Spleen (tissue), 13 donors: ENCODE measurements at places on chromosomes 5 and 9.

DNA sequence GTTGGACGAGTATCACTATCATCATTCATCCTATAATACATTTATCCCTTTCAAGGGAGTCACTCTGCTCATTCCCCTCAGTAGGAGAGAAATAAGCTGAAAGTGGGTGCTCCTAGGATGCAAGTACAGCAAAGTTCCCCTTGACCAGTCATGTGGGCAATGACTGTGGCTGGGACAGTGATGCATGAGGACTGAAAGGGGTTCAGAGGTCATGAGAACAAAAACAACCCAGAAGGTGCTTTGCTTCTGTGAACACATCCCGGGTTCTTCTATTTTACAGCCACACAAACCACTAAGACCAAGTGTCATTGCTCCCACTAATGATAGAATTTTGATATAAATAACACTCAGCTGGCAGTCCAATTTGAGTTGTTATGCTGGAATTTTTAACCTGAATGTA, 177.8 kb upstream of the ADCY2 start:
- DNase-seq: no peak

DNA sequence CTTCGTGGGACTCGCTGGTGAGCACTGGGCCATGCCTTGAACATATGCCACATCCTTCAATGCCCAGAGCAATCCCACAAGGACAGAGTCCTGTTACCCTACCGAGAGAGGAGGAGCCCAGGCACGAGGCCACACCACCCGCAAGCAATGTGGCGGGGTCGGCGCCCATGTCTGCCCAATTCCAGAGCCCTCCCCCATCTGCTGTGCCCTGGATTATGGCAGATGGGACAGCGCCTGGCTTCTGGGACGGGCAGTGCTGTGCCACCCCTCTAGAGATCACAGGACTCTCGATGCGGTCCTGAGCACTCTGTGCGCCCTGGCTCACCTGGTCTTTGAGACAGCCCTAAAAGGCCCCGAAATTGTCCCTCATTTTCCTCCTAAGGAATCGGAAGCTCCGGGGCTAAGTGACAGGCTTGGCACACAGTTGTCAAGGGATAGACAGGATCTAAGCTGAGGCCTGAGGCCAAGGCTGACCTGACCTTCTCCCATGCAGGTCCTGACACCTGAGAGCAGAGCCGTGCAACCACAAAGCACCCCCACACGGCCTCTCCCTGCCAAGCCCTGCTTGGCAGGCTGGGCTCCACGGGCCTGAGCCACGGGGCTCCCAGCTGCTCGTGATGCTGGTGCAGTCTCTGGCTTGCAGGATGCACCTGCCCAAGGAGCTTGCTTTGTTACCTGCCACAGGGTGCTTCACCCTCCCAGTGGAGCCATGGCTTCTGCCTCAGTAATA, 48.8 kb downstream of the PRRT1B start:
- DNase-seq: no peak

DNA sequence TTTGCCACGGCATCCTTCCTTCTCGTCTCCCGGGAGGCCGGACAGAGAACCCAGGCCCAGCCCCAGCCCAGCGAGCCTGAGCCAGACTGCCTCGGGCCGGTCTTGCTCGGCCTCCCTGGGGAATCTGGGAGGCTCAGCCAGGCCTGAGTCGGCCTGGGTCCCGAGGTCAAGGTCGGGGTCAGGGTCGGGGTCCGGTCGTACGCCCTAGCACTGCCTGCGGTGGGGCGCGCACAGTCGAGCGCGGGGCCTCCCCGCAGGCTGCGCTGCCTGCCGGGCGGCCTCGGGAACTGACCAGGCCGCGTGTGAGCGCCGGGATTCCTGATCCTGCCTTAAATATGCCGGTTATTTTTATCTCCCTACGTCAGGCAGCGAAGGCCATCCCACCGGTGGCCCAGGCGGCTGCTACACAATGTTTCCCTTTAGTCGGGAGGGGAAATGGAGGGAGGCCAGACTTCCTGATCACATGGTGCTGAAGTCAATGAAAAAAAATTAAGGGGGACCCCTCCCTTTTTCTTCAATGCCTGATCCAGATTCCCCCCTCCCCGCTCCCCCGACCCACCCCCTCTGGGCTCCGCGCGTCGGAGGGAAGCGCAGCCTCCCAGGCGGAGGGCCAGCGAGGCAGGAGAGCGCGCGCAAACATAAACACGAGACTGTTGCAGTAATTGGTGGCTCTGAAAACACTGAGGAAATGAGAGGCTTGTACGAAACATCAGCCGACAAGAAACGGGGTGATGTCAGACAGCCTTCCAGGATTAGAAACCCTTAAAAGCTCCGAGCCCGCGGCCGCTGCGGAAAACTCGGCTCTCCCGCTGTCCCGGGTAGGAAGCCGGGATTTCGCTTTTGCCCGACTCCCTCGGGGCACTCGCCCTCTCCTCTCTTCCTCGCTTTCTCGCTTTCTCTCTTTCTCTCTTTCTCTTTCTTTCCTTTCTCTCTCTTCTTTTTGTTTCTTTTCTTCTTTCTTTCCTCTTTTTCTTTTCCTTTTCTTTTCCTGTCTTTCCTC, 148.2 kb upstream of the KLF4 start:
- DNase-seq: peak; percentile 89

- DNase-seq: no peak
These were observed 29.0 kb downstream of the THBS4 start for GRCh38 chr5:80064124-80064523.

DNA sequence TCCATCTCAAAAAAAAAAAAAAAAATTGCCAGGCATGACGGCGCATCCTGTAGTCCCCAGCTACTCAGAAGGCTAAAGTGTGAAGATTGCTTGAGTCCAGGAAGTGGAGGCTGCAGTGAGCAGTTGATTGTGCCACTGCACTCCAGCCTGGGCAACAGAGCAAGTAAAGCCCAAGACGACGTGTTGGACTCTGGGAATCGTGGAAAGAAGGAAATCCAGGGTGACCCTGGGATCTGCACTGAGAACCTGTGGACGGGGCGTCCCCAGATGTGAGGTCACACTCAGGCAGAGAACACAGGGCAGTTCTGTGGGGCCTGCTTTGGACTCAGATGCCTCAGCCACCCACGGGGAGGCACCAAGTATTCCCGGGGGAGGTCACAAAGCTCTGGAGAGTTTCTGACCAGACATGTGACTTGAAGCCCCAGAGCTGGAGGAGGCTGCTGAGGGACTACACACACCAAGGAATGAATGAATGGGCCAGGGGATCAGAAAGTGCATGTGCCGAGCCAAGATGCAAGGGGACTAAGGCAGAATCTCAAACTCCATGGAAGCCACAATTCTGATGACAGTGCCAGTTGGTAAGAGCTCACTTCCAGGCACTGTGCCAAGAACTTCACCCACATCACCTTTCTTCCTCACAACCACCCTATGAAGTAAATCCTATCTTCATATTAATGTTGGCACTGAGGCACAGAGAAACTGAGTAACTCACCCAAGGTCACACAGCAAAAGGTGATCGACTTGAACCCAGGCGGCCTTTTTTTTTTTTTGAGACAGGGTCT, 12.9 kb downstream of the DYNC2I2 start:
- no peak for DNase-seq

DNA sequence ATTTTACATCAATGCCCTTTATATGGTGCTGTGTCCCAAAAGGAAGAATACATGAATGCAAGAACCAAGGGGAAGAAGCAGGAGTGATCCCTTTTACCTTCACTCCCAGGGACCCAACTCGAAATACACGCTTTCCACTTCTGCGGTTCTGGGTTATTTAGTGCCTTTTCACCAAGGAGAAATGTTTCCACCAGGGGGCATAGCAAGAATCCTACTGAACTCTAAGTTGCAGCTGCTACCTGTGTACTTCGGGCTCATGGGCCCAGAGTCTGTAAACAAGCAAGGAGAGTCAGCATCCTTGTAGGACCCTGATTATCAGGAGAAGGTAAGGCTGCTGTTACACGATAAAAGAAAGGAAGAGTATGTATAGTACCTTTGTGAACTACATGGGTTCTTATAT, 45.7 kb downstream of the DPYSL3 start:
- DNase-seq: no peak

GRCh38 chr5:61298580-61298979, 33.5 kb upstream of the ZSWIM6 start:
- no peak for DNase-seq

GRCh38 chr5:140219068-140219991, 44.3 kb downstream of the CYSTM1 start:
- no peak for DNase-seq

DNA sequence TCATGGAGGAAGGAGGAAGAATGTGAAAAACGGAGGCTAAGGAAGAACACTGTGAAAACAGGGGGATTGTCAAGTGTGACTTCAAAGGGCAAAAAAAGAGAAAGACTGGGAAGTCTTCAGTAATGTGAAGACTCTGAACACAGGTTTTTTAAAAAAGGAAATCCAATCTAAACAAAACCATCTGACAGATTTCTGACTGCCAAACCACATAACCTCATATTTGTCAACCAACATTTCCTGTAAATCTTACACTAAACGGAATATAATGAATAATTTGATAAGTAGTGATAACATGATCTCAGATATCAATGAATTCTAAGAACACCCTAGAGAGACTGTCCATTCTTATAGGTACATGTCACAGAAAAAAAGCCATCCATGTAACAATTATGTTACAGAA, 124.7 kb downstream of the FBN2 start:
- DNase-seq: no peak

DNA sequence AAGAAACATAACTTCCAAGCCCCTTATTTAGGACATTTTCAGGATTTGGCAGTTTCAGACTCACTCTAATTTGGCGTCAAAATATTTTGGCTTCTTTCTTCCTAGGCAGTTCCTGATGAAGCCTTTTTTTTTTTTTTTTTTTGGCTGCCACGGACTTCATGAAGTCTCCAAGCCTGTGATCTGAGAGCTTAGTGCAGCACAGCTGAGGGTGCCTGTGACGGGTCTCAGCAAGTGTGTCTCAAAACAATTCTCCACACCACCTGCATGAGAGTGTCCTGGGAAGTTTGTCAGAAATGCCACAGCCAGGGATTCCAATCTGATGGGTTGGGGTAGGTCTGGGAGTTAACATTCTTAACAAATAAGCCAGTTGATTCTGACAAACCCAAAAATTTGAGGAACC, 6.0 kb upstream of the ESM1 start:
- DNase-seq: no peak

GRCh38 chr5:154166901-154167791, 23.4 kb upstream of the GALNT10 start:
- DNase-seq: no peak

DNA sequence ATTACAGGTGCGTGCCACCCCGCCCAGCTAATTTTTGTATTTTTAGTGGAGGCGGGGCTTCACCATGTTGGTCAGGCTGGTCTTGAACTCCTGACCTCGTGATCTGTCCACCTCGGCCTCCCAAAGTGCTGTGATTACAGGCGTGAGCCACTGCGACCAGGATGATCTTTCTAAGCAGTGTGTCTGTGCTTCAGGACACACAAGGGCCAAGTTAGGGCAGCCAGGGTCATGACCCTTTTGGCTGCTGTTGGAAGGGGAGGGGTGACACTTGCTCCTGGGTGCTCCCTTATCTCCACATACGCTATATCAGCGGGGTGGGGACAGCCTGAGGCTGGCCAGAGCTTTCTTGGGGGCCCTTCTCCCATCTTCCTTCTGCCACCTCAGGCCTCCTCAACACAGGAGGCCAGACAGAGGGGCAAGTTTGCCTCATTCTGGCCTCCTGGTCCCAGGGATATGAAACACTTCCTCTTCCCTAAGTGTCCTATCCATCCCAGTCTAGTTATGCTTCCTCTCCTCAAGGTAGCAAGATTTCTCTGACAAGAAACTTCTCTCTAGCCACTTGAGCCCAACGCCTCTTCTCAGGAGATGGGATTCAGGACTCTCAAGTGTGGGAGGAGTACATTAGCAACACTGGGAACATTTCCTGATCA, 1.9 kb upstream of the ZNF79 start:
- no peak for DNase-seq
